ENCODE measurements at places on chromosomes 3 and 15.

DNA sequence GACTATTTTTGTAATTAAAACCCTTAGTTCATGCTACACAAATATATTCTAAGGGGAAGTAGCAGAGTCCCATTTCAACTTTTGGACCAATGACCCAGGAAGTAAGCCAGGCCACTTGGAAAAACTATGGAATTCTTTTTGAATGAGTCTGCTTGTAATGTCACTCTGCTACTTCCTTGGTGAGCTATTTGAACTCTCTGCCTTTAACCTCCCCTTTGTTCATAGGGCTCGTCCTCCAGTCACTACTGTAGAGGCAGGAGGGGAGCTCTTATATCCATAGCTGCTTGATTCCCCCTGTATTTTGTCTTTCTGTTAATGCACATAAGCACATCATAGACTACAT, 119.6 kb downstream of the UACA start:
- no peak for DNase-seq

DNA sequence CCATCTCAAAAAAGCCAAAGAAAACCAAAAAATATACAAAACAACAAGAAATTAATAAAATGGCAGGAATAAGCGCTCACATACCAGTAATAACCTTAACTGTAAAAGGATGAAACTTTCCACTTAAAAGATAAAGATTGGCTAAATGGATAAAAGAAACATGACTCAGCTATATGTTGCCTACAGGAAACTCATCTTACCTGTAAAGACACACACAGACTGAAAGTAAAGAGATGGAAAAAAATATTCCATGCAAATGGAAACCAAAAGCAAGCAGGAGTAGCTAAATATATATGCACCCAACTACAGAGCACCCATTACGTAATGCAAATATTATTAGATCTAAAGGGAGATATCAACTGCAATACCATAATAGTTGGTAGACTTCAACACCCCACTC, 49.7 kb downstream of the ADAM10 start:
- no peak for DNase-seq

- DNase-seq = no peak
These were observed 322.2 kb downstream of the SLC9A9 start for GRCh38 chr3:143526011-143526545.

- no peak for DNase-seq
These were observed 2.1 kb upstream of the CCDC174 start for GRCh38 chr3:14649466-14649865.

GRCh38 chr15:41291065-41291631, 41.2 kb downstream of the OIP5 start:
- DNase-seq = no peak

- no peak for DNase-seq
These were observed 8.4 kb upstream of the GP5 start for GRCh38 chr3:194407423-194407822.

DNA sequence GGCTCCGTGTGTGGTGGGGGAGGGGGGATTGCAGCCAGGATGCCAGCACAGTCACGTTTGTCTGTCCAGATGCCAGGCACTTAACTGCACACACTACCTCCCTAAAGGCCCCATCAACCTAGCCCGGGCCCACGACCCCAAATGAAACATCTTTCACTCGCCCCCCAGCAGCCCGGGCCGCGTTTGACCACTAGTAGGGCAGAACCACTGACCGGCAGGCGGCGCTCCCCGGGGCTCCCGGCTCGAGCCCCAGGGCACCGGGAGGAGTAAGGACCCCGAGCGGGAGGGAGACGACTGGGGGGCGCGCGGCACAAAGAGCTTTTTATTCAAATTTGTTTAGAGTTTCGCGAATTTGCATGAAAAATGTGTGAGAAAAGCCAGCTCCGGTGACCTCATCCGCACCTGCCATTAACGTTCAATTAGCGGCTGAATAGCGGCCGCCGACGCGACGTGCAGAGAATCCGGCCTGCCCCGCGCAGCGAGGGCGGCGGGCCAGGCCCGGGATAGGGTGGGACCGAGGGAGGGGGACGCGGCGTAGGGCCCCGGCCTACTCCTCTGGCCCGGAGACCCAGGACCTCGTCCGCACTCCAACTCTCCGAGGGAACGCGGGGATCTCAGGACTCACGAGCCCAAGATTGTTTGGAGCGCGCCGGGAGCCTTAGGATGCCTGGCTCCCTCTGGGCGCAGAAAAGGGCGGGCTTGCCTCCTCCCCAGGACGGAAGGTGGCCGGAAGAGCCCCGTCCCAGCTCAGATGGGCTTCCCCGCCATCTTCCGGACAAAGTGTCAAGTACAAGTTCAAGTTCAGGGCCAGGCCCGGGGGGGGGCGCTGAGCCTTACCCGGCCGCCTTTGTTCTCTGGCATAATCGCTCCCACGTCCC, 64.9 kb upstream of the POLG start:
- DNase-seq = peak; percentile 49

- no peak for DNase-seq
These were observed 123.2 kb upstream of the TUSC7 start for GRCh38 chr3:116586285-116586944.

DNA sequence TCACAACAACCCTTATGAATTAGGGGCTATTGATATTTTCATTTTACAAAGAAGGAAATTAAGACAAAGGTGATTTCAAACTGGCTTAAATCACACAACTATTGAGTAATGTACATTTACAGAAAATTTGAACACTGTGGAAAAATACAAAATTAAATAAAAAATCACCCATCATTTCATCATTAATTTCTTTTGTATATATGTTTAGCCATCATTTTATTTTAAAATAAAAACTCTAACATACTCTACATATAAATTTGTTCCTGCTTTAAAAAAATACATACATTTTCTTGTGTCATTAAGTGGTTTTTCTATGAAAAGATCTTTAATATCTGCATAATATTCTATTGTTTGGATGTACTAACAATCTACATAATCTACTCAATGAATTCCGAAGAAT, 20.2 kb downstream of the CLDN11 start:
- DNase-seq = no peak

DNA sequence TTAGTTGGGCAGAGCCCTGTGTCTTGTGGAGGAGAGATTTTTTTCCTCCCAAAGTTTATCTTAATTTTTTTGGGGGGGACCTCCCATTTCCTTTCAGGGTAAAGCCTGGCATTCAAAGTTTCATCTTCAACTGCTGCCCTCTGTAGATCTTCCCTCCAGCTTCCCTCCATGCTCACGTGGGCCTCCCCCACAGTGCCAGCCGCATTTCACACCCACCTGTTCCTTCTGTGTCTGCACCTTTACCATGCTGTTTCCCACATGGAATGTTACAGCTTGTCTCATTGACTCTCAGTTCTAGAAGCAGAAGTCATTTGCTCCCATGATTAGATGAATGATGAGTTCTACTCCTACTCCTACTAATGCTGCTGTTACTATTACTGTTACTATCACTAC, 6.5 kb downstream of the CELF6 start:
- DNase-seq = no peak

DNA sequence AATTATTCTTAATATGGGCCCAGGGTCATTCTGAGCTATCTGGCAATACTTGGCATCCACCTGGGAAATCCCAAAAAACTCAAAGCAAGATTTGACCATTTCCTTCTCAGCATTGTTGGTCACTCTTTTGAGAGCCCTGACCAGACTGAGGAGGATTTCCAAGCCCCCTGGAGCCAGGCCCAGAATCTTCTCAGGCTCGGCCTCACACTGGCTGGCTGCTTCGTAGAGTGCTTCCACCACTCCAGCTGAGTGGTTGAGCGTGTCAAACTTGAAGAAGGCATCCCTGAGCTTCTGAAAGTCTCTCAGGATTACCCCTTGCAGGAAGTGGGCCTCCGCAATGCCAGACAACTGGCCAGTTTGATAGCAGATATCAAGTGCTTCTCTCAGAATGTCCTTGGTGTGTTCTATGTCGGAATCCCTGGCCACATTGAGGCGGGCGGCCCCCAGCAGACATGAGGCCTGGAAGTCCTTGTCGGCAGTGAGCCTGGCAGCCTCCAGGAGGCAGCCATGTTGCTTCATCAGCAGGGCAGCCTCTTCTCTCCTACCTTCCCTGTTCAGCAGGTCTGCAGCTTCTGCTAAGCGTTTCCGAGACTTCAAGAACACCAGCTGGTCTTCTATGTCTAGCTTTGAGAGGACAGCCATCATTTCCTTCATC, 68.9 kb upstream of the DCLK3 start:
- no peak for DNase-seq

- DNase-seq = no peak
These were observed 70.4 kb downstream of the LSM3 start for GRCh38 chr3:14248849-14249523.

- no peak for DNase-seq
These were observed 30.0 kb upstream of the SLC6A1 start for GRCh38 chr3:10962481-10963036.

DNA sequence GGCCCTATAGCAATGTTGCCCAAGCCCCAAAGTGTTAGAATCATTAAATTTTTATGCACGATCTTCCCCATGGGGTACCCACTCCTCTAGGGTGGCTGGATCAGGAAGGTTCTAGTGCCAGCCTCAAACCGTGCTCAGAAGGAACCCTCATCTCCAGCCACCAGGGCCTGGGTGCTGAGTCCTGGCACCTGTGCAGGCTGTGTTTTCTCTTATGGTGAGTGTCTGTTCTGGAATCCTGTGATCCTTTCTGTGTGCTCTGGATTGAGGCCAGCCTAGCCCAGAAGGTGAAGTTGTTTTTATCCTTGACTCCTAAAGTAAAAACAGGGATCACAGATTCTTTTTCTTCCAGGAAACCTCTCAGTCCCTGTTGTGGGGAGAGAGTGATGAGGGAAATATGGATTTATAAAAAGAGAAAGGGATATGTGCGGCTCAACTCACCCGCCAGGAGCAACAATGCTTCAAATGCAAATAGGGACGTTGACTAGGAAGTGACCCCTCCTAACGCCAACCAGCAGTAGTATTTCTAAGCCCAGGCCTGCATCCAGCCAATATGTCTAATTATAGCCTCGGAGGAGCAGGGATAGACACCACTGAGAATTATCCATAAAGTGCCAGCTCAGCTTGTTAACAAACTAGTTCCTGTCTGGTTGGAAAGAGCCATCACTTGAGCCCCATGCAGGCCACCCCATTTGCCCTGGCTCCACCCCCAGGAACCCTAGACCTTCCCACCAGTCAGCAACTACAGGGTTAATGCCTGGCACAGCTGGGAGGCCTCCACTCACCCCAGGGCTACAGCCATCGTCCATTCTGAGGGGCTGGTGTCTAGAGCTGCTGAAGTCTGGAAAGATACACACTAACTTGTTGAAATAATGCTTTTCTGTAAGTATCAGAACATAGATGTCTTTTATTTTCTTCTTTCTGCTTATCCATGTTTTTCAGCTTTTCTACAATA, 513.5 kb upstream of the PROK2 start:
- no peak for DNase-seq

GRCh38 chr15:34708422-34708821, 46.4 kb downstream of the GJD2 start:
- DNase-seq = peak; percentile 26

- DNase-seq = no peak
These were observed 471.2 kb downstream of the MFSD1 start for GRCh38 chr3:159273070-159273469.

GRCh38 chr15:87986776-87987175, 269.8 kb downstream of the NTRK3 start:
- no peak for DNase-seq

DNA sequence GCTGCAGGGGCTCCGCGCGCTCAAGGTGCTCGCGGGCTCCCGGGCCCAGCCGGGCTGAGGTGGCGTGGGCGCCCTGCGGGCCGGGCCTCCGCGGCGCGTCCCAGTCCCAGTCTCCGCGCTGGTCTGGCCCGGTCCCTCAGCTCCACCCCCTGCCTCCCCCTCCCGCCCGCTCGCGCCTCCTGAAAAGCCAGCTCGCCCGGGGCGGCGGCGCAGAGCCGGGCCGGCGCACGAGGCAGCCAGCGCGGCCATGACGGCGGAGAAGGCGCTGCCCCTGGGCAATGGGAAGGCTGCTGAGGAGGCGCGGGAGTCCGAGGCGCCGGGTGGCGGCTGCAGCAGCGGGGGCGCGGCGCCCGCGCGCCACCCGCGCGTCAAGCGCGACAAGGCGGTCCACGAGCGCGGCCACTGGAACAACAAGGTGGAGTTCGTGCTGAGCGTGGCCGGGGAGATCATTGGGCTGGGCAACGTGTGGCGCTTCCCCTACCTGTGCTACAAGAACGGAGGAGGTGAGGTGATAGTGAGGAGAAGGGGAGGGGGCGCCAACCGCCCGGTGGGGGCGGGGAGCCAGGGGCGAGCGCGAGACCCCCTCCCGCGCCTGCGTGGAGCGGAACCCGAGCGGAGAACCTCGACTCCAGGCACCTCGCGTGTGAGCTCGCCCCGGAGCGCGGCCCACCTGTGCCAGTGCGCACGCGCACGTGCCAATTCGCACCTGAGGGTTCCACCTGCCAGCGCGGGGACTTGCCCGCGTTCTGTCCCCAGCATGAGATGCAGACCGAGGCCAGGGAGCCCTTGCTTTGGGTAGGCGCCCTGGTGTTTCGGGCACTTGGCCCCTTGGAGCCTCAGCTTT, at the start of gene SLC6A11:
Gene SLC6A11 (plus strand): TSS at position 210 of the 844 bp plus-strand sequence. CDS start 38 bp downstream, at position 248.
- DNase-seq = peak; percentile 46

- no peak for DNase-seq
These were observed 25.9 kb downstream of the AGTR1 start for GRCh38 chr3:148723631-148724030.

- DNase-seq = no peak
These were observed 44.8 kb downstream of the CCR3 start for GRCh38 chr3:46286947-46287565.

- no peak for DNase-seq
These were observed 51.9 kb downstream of the BBX start for GRCh38 chr3:107574650-107575049.

DNA sequence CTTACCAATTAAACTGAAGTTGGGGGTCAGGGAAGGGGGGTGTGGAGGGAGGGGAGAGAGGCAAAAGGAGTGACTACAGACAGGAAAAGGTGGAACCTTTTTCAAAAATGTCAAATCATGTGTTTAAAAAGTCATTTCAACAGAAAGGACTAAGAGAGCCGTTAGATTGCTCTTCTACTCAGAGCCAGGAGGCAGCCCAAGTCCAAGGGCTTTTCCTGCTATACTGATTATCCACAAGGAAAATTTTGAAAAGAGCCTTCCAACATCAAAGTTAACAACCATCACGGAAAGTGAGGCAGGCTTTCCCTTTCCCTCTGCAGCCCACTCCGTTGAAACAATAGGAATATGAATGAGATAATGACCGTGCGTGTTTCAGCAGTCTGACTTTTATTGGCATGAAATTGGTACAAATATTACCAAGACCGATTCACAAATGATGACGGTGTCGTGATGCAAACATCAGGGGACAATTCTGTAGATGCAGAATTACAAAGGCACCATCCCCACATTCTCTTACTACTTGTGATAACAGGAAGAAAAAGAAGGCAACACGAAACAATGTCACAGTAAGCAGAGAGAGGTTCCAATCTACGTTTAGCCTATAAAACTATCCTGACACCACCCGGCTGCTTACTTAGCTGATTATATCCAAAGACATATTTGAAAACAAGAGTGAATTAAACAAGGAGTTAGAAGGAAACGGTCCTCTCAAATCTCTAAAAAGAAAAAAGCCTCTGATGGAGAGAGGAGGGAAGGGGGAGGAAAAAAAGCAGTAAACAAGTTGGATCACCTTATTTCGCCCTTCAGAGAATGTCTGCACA, 453.7 kb downstream of the FOXP1 start:
- no peak for DNase-seq

- DNase-seq = no peak
These were observed 109.7 kb upstream of the GALNT15 start for GRCh38 chr3:16064642-16065414.

All from ELF-1 (cell line).